ENCODE measurements at places on chromosomes 3 and 15. TPM values are rescaled to one million over a fixed set of nuclear protein-coding genes. Genes with fewer than 3 reads are reported as not detected.

CSTA gene
- total RNA-seq: not detected

SMCO1 gene
- not detected for total RNA-seq

SNAPC5 gene
- 11.8 TPM for total RNA-seq

PLA1A gene
- under 0.01 TPM for total RNA-seq

GHRL gene
- total RNA-seq: 0.25 TPM

PROK2 gene
- total RNA-seq: 0.98 TPM

CACNA2D2 gene
- total RNA-seq: 3.9 TPM

WNT5A gene
- total RNA-seq: 8.1 TPM

CSPG4 gene
- 6.6 TPM for total RNA-seq

TARS3 gene
- 32.7 TPM for total RNA-seq

COLQ gene
- total RNA-seq: 1.7 TPM

NCEH1 gene
- 5.2 TPM for total RNA-seq

CP gene
- total RNA-seq: 0.98 TPM

GOLGA6L1 gene
- total RNA-seq: not detected

TRH gene
- 4.4 TPM for total RNA-seq

SOX14 gene
- total RNA-seq: not detected

SAMMSON gene
- not detected for total RNA-seq

FEZF2 gene
- 15.2 TPM for total RNA-seq

SEMA3F gene
- total RNA-seq: 8.9 TPM

SPATA12 gene
- not detected for total RNA-seq

TMEM108 gene
- 18.4 TPM for total RNA-seq

UACA gene
- total RNA-seq: 20.9 TPM

TMC3 gene
- total RNA-seq: 0.25 TPM

Data from temporal lobe (tissue), 4 donors.